ENCODE measurements at places on chromosomes 4 and X.

DNA sequence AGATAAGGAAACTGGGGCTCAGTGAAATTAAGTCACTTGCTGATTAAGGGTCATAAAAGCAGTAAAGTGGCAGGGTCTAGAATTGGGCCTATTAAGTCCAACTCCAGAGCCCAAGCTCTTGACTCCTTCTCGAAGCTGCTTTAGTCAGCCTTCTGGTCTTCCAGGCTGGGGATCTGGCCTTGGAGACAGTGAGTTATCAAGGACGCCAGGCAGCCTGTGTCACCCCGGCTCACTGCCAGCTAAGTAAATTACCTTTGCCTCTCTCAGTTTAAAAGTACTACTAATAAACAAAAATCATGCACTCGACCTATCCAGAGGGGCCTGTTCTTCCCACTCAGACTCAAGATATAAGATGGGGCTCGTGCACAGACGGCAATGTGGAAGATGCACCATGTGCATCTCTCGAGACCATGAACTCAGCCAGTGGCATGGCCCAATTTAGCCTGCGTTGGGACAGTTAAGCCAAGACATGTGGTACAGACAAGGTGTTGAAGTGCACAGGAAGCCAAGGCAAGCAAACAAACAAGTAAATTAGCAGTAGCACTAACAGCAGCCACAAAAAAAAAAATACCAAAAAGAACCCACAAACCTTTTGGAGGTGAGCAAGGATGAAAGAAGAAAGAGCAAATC, 62.0 kb upstream of the MAP3K15 start:
- DNase-seq = no peak

- no peak for DNase-seq
These were observed 3.2 kb downstream of the PDK3 start for GRCh38 chrX:24468245-24468644.

- DNase-seq = no peak
These were observed 153.8 kb downstream of the NEK1 start for GRCh38 chr4:169458575-169458974.

DNA sequence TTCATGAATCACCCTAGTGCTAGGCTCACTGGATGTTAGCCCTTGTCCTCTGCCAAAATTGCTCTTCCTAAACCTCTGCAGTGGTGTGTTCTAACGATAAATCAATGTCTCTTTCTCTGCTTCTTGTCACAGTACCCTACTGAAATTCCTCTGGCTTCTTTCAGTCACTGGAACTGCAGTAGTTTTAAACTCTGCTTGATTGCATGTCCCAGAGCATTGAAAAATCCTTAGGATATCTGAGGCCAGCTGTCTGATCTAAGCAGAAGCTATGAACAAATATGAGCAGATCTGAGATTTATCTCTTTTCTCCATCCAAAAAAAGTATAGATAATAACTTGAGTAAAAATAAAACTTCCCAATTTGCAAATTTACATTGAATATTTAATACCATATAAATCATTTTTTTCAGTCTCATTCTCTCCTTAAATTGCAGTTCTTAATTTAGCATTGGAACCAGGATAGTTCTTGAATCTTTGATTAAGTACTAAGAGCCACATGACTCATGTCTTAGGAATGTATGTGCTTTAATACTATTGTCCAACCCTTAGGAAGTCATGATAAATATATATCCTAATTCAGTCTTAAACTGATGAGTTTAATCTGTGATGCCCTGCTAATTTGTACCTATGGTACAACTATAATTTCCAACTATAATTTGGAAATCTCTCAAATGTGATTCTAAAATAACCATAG, 169.7 kb downstream of the PDHA2 start:
- DNase-seq = no peak

GRCh38 chr4:62328526-62328925, 1128.4 kb downstream of the ADGRL3 start:
- DNase-seq = no peak

DNA sequence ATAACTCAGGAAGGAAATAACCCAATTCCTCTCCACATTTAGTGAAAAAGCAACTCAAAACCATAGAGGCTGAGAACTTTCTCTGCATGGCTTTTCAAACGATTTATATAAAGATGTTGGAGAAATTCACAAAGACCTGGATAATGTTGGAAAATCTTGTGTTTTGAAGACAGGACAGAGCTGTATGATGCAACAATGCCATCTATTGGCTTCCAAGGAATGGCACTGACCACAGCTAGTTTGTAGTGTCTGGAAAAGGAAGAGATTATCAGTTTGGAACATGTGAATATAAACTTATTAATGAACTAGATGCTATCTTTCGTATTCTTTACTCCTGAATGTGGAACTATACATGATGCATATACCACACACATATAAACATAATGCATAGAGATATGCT, 503.6 kb downstream of the IL1RAPL1 start:
- DNase-seq = peak; percentile 29

- DNase-seq = no peak
These were observed 875 bp downstream of the RGS12 start for GRCh38 chr4:3293401-3294391.

DNA sequence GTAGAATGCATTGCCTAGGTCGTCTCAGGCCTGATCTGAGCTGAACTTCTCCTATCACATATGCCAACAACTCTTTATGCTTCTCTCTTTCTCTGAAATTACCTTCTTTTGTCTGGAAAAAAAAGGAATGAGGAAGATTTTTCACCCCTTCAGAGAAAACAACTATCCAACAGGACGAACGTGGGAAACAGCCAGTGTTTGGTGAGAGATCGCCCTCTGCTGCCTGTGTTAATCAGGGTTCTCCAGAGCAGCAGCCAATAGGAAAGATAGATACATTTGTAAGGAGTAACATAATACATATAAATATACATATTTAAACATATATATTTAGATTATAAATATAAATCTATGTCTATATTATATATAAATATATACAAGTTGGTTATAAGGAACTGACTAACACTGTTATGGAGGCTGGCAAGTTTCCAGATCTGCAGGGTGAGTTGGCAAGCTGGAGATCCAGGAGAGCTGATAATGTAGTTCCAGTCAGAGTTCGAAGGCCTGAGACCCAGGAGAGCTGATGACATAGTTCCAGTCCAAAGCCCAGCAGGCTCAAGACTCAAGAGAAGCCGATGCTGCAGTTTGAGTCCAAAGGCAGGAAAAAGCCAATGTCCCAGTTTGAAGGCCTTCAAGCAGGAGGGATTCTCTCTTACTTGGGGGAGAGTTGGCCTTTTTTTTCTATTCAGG, 13.3 kb downstream of the CETN2 start:
- DNase-seq = peak; percentile 41

GRCh38 chr4:73259571-73260090, 1.0 kb upstream of the ANKRD17 start:
- no peak for DNase-seq

DNA sequence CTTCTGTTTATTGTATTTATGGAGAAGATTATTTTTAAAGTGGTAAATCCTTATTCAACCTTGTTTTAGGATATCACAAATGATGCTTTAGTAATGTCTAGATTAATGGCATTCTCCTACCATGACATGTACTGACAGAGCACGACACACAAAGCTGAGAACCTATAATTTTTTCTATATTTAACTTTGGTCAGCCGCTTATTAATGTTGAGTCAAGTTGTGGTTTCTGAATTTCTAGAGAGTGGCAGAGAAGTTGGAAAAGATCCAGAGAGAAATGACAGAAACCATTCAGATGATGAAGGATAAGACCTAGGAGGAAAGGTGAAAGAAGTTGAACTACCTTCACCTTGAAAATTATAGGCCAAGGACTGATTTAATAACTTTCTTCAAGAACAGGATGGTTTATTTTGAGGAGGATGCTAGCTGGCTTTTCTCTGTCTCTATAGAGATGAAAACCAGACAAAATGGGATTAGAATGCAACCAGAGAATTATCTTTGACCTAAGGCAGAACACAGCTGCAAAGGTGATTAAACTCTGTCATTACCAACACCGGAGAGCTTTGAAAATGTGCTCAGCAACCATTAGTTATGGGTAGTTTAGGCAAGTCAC, 62.6 kb upstream of the TSPAN5 start:
- no peak for DNase-seq

GRCh38 chr4:40607221-40607620, 22.4 kb downstream of the RBM47 start:
- DNase-seq = no peak

DNA sequence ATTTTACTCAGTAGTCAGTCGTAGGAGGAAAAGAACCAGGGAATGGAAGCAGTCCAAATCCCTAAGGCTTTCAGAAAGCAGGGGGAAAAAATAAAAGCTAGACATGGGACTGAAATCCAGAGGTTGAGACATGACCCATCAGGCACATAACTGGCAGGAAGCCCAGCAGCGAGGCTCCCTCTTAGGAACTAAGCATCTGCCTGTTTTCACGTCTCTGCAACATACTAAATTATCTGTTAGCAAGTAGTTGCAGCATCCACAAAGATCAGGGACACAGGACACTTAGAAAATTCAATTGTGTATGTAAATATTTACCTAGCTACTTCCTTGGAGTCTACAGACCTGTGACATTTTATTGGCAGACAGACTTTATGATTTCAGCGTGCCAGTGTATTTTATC, 118.0 kb upstream of the EDNRA start:
- DNase-seq = peak; percentile 44

Data from kidney (tissue), 22 donors.